ENCODE measurements at places on chromosomes 7 and 10. TPM values are rescaled to one million over a fixed set of nuclear protein-coding genes. Genes with fewer than 3 reads are reported as not detected.

AASS gene
- total RNA-seq = 1.8 TPM

SAMD8 gene
- total RNA-seq = 17.3 TPM

CUEDC2 gene
- 73.8 TPM for total RNA-seq

FGL2 gene
- 1.1 TPM for total RNA-seq

DMBT1 gene
- not detected for total RNA-seq

NUDCD3 gene
- total RNA-seq = 94.9 TPM

IPMK gene
- 10.3 TPM for total RNA-seq

OPN4 gene
- total RNA-seq = not detected

GRCh38 chr10:109823196-109823595 is 100.1 kb downstream of the XPNPEP1 start:
- H3K4me3 ChIP-seq = no peak overlapping the region
- peaks cover 23% of the 10 kb centered on the region for H3K27me3 ChIP-seq
- no peak overlapping the region for H3K27ac ChIP-seq
- DNase-seq = no peak
- H3K4me1 ChIP-seq = no peaks in the 10 kb centered on the region
- H3K36me3 ChIP-seq = no peaks in the 10 kb centered on the region

DNA sequence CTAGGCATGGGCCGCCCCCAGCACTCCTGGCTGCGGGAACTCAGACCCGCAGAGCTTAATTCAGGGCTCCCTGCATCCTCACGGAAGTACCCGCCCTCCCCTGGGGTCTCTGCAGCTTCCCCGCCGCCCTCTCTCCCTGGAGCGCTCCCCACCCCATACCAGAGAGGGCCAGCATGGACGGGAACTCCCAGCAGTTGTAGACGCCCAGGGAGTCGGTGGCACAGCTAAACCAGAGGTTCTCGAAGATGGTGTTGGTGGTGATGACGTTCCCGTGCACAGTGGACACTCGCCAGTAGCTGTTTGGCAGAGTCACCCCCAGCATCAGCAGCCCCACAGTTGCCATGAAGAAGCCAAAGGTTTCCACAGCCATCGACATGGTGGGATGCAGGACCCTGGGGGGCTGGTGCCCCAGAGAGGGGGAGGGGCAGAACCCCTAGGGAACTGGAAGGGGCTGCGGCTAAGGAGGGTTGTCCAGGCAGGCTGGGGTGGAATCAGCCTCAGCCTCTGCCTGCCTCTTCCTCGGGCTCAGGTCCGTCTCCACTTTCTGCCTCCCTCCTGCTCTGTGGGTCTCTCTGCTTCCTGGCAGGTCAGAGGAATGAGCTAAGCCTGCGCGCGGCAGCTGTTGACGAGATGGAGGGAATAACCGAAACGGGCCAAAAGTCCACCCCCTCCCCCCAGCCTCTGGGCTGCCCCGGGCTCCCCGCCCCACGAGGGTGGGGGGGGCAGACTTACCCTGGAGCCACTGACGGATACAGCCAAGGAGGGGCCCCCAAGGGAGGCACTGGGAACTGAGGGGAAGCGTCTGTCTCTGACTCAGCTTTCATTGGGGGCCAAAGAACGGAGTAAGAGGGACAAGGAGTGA is at the start of gene CLDN15:
Gene CLDN15, minus strand, starts transcription at position 597 of the 862 bp plus-strand sequence. Its CDS starts 221 bp downstream, at position 376.
- peaks cover 4% of the 10 kb centered on the region for H3K4me1 ChIP-seq
- H3K27ac ChIP-seq = no peak within 1 kb of the TSS
- no peaks in the 10 kb centered on the region for H3K27me3 ChIP-seq
- peaks cover 3% of the 10 kb centered on the region for H3K36me3 ChIP-seq
- H3K4me3 ChIP-seq = no peak within 1 kb of the TSS

GRCh38 chr7:84502239-84502638 is 307.6 kb upstream of the SEMA3A start:
- no peaks in the 10 kb centered on the region for H3K27me3 ChIP-seq
- H3K4me1 ChIP-seq = no peaks in the 10 kb centered on the region
- H3K27ac ChIP-seq = no peak overlapping the region
- no peak for DNase-seq
- no peak overlapping the region for H3K4me3 ChIP-seq

DNA sequence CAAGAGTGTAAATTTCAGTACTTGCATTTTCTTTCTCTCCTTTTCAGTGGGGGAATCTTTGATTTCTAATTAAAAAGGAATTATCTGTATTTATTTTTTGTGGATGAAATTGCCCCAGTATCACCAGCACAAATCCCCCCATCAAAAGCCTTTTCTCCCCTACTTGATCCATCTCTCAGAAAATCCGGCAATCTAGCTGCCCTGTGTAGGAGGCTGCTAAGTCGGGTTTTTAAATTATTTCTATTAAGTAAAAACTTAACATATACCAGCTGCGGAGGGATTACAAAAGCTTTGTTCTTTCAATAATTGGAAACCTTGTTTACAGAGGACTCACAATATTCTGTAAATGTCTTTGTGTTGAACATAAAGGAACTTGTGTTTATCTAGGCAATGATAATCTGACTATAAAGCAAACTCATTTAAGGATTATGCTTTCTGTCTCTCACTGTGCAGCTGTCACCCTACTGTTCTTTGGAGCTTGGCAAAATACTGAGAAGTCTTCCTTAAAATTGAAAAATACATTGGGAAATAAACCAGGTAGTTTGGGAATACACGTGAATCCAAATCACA is 177.4 kb upstream of the PRR15 start:
- H3K36me3 ChIP-seq = no peaks in the 10 kb centered on the region
- no peak for DNase-seq
- no peak overlapping the region for H3K27ac ChIP-seq
- no peaks in the 10 kb centered on the region for H3K4me1 ChIP-seq

DNA sequence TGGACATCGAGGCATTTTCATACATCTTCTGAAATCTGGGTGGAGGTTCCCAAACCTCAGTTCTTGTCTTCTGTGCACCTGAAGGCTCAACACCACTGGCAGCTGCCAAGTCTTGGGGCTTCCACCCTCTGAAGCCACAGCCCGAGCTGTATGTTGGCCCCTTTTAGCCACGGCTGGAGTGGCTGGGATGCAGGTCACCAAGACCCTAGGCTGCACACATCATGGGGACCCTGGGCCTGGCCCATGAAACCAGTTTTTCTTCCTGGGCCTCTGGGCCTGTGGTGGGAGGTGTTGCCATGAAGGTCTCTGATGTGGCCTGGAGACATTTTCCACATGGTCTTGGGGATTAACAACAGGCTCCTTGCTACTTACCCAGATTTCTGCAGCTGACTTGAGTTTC is 62.1 kb downstream of the INPP5A start:
- H3K27me3 ChIP-seq = no peaks in the 10 kb centered on the region
- peaks cover 10% of the 10 kb centered on the region for H3K4me1 ChIP-seq
- DNase-seq = no peak
- peaks cover 17% of the 10 kb centered on the region for H3K36me3 ChIP-seq
- H3K27ac ChIP-seq = no peak overlapping the region

DNA sequence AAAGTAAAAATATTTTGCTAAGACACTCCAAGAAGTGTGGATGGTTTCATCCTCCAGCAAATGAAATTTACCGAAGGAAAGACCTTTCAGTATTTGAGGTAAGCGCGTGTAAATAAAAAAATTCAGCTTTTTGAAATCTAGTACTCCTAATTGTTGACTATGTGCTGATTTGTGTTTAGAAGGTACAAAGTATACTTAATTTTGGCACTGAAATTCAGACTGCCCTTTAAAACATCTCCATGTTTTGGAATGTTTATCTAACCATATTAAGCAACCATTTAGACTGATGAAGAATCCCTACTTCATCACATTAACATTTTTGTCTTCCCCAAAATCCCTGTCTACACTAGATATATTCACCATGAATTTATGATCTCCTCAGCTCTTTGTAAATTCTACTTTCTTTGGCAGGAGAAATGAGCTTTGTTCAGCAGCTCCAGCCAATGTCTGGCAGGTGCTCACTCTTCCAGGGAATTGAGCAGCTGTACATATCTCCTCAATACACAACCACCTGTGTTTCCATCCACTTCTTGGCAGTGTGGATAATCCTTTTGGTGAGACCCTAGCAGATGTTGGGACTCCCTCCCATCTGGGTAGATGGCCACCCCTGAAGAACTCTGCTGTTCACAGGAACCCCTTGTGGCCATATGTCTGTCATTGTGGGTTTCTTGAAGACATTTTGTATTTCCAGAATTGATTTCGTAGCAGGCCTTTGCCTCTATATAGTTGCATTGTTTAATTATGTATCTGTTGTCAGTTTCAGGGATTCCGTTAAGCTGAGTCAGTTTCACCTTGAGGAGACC is 129.4 kb upstream of the SAMD8 start:
- H3K4me3 ChIP-seq = no peak overlapping the region
- no peak for DNase-seq
- H3K27me3 ChIP-seq = no peaks in the 10 kb centered on the region
- H3K36me3 ChIP-seq = peaks cover 30% of the 10 kb centered on the region
- H3K4me1 ChIP-seq = peaks cover 28% of the 10 kb centered on the region
- no peak overlapping the region for H3K27ac ChIP-seq

DNA sequence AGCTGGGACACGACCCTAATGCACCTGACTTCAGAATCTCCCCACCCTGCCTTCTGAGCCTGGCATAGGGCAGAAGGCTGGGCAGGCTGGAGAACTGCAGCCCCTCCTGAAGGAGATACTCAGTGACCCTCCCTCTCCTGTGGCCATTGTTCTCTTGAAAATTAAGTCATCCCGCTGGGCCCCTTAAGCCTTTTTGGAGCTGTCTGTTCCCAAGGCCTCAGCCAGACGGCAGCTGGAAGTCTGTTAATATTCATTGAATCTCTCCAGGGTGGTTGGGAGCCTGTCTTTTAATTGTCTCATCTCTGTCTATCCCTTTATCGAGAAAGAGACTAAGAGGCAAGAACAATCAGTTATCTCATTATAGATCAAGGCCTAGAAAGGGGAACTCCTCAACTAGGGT is 118.1 kb upstream of the PCBD1 start:
- no peaks in the 10 kb centered on the region for H3K27me3 ChIP-seq
- no peaks in the 10 kb centered on the region for H3K36me3 ChIP-seq
- no peak for DNase-seq
- H3K4me1 ChIP-seq = no peaks in the 10 kb centered on the region

- no peaks in the 10 kb centered on the region for H3K4me1 ChIP-seq
- DNase-seq = no peak
- H3K36me3 ChIP-seq = no peaks in the 10 kb centered on the region
- no peak overlapping the region for H3K4me3 ChIP-seq
Measured at GRCh38 chr7:55120501-55121198, 101.8 kb downstream of the EGFR start.

DNA sequence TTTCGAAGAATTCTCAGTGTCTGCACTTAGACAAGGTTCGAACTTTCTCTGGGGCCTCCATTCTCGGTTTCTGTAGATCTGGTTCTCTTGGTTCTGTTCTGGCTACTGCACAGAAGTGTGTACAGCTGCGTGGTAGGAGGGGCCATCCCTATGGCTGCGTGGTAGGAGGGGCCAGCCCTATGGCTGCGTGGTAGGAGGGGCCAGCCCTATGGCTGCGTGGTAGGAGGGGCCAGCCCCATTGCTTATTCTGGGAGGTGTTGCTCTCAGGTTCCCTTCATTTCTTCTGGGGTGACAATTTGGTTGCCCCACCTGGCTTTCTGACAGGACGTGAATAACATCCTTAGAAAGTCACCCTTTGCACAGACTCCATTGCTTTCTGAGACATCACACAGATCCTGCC is 65.2 kb upstream of the CHST15 start:
- no peak overlapping the region for H3K27ac ChIP-seq
- no peak overlapping the region for H3K4me3 ChIP-seq
- H3K4me1 ChIP-seq = no peaks in the 10 kb centered on the region
- DNase-seq = no peak
- no peaks in the 10 kb centered on the region for H3K36me3 ChIP-seq
- H3K27me3 ChIP-seq = peaks cover 16% of the 10 kb centered on the region

DNA sequence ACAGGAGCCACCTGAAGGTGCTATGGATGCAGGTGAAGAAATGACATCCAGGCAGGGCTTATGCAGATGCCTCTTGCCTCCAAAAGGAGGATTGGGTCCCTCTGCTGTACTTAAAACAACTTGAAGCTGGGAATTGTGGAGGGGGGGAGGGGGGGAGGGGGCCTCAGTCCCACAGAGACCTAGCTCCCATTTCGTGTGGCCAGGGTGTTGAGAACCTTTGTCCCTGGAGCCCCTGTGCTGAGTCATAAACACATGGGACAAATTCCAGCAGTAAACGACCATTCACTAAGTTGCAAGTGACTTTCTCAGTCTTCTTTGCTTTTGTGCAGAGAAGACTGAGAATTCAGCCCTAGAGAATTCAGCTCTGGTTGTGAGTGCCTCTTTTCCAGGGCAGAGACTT is 96.5 kb upstream of the PODXL start:
- no peak overlapping the region for H3K4me3 ChIP-seq
- DNase-seq = no peak
- no peaks in the 10 kb centered on the region for H3K36me3 ChIP-seq
- peaks cover 5% of the 10 kb centered on the region for H3K27me3 ChIP-seq
- no peaks in the 10 kb centered on the region for H3K4me1 ChIP-seq

DNA sequence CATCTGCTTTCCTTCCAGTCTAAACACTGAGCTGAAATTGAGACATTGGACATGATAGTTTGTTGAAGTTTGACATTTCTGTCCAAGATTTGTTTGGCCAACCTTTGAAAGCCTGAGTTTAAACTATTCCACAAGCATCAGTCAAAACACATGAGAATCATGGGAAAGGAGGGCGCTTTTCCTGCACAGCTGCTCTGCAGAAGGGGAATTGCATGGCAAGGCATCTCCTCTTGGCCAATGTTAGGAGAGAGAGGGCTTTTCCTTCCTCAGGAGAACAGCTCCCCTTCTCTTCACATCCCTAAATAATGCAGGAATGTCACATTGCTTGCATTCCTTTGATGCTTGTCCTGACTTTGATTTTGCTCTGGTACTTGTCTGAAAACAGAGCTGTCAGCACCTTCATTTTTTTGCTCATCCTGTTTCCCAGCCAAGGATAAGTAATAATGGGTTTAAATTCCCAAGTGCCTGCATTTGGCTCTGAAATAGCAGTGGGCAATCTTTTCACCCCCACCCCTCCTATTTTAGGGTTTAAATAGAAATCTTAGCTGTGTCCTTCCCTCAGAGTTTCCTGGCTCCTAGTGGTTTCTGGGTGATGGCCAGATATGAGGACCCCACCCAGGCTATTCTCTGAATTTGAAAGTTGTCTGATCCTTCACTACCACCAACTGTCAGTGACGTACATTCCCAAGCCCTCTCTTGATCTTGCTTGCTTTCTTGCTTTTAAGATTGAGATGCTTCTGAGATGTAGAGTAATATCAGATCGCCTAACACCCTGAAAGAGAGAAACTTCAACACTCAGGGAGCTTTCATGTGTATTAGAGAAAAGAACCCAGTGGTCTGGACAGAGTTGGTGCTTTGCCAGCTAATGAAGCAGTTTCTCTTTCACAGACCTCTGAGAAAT is 75.2 kb upstream of the NPVF start:
- H3K4me1 ChIP-seq = no peaks in the 10 kb centered on the region
- no peaks in the 10 kb centered on the region for H3K36me3 ChIP-seq
- no peak overlapping the region for H3K27ac ChIP-seq
- no peak overlapping the region for H3K4me3 ChIP-seq
- peaks cover 13% of the 10 kb centered on the region for H3K27me3 ChIP-seq

- no peak overlapping the region for H3K27ac ChIP-seq
- peaks cover 7% of the 10 kb centered on the region for H3K4me1 ChIP-seq
- no peaks in the 10 kb centered on the region for H3K27me3 ChIP-seq
- H3K4me3 ChIP-seq = no peak overlapping the region
- DNase-seq = peak; percentile 15
Measured at GRCh38 chr7:158541346-158542010, 46.1 kb downstream of the PTPRN2 start.
